ENCODE measurements at places on chromosomes 12 and 14. TPM values are rescaled to one million over a fixed set of nuclear protein-coding genes. Genes with fewer than 3 reads are reported as not detected.

DNA sequence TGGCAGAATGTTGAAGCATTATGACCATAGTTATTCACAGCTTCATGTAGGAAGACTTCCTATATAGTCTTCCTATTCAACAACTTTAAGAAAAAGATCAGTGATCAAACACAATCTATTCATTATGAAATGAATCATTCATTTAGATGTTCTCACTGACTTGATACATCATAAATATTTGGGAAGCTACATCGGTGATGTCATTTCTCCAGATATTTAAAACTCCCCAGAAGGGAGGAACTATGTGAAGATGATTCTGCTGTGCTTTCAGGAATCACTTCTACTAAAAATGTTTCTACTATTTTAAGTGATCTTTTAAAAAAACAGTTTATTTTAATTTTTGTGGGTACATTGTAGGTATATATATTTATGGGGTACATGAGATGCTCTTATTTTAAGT, 316.4 kb downstream of the BCAT1 start:
- no peak for DNase-seq

DNA sequence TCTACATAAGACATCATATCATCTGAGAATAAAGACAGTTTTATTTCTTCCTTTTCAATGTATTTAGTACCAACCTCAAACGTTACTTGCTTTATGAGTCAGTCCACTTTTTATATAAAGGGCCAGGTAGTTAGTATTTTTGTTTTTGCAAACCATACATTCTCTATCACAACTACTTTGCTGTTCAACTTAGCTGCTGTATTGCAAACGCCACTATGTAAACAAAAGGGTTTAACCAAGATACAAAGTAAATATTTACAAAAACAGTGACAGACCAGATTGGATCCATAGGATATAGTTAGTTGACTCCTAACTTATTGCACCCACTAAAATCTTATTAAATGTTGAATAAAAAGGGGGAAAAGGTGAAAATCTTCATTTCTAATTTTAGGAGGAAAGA, 87.7 kb upstream of the FOXG1 start:
- no peak for DNase-seq

The HHIPL1 gene
- total RNA-seq = 1.0 TPM

The PLEKHD1 gene
- not detected for total RNA-seq

DNA sequence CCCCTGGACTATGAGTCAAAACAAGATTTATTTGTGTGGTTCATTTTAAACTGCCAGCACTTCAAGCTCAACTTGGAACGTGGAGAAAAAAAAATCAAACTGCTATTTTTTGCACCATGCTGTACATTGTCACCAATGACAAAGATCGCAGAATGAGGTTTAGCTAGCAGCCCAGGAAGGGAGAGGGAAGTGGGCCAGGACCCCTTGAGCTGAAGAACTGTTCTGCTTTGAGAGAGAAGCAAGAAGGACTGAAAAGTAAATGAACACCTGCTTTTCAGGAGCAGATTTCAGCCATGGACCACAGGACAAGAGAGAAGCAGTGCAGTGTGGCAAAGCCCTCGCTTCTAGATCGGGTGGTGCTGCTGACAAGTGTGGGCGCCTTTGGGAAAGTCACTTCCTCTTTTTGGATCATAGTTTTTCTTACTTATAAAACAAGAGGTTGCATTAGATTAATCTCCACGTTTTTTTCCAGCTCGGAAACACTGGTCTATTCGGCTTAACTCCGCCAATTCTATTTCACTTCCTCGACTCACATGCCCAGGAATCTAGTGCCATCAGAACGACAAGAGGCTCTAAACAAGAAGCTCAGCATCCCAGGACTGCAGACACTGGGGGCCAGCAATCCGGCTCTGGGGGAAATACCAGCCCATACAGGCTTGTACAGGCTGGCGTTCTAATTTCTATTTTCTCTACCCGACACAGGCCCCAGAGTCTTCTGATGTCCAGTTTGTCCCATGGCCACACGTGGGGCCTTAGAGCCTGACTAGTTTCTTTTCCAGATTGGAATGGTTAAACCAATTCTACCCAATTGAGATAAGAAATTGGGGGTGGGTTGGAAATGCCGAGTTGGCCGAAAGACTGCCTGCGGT, 129.9 kb downstream of the CRACR2A start:
- no peak for DNase-seq

GRCh38 chr14:81033698-81034240, 78.3 kb downstream of the TSHR start:
- no peak for DNase-seq

The RERGL gene
- total RNA-seq = not detected

DNA sequence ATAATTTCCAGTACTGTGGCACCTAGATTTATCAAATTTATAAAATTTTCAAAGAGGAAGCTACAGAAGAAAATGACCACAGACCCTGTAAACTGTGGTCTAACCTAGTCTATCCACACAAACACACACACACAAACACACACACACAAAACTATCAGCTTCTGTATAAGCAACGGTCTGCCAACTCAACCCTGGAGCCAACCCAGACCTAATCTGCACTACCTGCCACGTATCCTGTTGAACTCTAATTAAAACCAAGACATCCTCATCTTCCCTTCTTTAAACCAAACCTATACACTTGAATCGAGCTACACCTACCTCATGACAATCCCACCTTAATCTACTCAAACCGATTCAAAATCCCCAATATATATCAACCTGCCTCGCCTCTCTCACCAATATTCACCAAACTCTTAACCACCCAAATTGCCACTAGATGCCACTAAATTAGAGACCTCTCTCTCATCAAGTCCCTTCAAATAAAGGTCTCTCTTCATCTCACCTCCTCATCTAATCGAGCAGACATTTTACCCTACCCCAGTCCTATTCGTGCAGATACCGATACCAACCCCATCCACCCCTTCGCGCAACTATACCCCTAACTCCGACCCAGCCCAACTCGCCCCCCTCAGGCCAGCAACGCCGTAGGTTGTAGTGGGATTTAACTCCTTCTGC, 808 bp downstream of the ACIN1 start:
- no peak for DNase-seq

The KHNYN gene
- 58.3 TPM for total RNA-seq

The MSI1 gene
- total RNA-seq = 0.17 TPM

DNA sequence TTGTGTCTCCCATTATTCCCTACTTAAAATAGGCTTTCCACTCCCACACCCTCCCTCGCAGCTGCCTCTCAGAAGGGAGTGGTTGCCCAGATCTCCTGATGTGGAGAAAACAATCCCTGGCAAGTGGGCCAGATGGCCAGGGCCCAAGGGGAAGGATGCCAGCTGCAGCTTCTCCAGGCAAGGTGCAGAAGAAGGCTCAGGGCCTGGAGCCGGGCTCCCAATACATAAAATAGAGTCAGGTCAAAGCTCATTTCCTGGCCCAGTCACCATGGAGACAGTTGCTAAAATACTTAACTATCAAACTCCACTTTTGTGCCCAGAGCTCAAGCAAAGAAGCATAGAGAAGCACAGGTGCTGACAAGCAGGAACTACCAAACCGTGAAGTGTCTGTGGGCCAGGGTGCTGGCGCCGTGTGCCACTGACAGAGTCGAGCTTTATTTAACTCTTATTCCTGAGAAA, 45.7 kb upstream of the ITPR2 start:
- no peak for DNase-seq

GRCh38 chr12:127273626-127274025, 993.3 kb upstream of the TMEM132C start:
- no peak for DNase-seq

DNA sequence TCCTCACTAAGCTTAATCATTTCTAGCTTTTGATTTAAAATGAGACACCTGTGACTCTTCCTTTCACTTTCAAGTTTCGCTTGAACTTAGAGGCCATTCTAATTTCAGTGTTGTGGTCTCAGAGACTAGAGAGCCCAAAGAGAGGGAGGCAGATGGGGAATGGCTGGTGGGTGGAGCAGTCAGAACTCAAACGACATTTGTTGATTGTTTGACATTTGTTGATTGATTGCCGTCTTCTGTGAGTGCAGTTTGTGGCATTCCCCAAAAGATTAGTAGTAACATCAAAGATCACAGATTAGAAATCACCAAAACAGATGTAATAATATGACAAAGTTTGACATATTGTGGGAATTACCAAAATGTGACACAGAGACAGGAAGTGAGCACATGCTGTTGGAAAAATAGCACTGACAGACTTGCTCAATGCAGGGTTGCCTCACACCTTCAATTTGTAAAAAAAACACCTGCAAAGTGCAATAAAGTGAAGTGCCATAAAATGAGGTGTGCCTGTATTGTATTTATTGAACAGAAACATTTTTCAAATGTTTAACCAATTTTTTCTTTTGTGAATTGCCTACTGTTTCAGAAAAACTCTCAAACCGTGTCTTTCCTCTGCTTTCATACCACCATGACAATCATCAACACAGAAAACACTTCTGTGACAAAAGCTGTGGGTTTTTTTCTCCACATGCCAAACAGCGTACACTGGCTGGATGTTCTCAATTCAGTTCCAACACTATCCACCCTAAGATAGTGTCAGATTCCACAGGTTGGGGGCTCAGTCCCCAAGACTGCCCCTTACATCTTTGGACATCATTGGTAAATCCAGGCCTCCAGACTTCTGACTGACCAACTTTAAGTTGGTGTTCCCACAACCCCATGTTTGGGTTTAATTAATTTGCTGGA, 376.3 kb upstream of the RGS6 start:
- no peak for DNase-seq

DNA sequence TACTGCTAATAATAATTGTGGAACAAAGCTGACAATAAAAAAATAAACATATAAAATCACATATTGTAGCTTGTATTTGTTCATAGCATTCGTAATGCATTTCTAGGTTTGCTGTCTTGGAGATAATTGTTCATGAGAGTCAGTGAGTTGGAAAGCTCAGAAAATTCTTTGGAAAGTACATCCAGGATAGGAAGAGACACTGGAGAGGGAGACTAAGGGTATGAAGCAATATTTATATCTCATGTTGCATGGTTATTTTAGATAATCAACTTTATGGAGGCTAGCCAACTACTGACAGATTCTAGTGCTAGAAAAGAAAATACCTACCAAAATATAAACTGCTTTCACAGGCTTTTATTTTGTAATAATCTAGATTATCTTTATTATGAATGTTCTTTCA, 1095.2 kb downstream of the FSCB start:
- no peak for DNase-seq

The KRT75 gene
- total RNA-seq = not detected

The IRAK3 gene
- 0.89 TPM for total RNA-seq

GRCh38 chr14:49905989-49906388, 13.1 kb downstream of the ARF6 start:
- no peak for DNase-seq

- no peak for DNase-seq
Measured at GRCh38 chr12:8697120-8697475, 693 bp upstream of the RIMKLB start.

DNA sequence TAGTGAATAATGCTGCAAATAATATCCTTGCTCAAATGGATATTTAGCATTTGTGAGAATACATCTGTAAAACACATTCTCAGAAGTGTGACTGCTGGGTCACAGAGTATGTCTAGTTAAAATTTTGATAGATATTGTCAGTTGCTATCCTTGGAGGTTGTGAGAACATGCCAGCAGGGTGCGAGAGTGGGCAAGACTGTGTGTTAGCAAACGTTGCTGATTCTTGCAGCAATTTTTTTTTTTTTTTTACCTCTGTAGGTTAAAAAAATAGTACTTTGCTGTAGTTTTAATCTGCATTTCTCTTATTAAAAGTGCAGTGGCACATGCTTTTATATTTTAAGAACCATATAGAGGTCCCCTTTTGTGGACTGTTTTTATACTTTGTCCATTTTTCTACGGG, 4.5 kb upstream of the NYNRIN start:
- DNase-seq = no peak

The IGF1 gene
- not detected for total RNA-seq

GRCh38 chr12:25194214-25194613, 746 bp downstream of the DNAI7 start:
- no peak for DNase-seq

GRCh38 chr12:84605983-84606382, 306.6 kb downstream of the SLC6A15 start:
- no peak for DNase-seq

GRCh38 chr12:122363782-122364181, 58.7 kb downstream of the CLIP1 start:
- no peak for DNase-seq

The ESPL1 gene
- total RNA-seq = 12.3 TPM

DNA sequence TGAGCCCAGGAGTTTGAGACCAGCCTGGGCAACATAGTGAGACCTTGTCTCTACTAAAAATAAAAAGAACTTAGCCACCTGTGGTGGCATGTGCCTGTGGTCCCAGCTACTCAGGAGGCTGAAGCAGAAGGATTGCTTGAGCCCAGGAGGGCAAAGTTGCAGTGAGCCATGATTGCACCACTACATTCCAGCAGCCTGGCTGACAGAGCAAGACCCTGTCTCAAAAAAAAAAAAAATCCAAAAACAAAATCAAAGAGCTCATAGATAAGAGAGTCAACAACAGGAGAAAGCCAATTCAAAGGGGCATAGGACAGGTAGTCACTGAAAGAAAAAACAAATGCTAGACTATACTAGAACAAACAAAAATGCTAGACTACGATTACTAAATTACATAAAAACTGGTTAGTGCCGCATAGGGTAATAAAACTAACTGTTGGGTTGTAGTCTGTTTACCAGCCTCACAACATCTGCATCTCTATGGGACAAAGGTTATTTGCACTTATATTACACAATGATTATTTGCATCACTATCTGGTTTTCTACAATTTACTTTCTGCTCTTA, 16.6 kb upstream of the EEA1 start:
- DNase-seq = no peak

DNA sequence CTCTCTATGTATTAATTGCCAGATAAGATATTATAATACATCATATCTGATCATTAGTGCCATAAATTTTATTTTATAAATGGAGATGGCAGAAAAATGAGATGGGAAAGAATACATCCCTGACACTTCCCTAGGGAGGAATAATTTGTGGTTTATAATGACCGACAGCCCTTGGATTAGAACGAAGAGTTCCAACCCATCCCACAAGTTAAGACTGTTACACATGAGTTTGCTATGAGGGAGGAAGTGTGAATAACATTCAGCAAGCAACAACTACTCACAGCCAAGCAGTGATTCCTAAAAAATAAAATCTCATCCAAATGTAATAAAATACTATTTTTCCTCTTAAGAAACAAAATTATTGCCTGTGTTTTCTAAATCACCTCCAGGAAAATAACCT, 299.0 kb downstream of the CCDC91 start:
- DNase-seq = no peak

The PRPH gene
- 3.4 TPM for total RNA-seq

DNA sequence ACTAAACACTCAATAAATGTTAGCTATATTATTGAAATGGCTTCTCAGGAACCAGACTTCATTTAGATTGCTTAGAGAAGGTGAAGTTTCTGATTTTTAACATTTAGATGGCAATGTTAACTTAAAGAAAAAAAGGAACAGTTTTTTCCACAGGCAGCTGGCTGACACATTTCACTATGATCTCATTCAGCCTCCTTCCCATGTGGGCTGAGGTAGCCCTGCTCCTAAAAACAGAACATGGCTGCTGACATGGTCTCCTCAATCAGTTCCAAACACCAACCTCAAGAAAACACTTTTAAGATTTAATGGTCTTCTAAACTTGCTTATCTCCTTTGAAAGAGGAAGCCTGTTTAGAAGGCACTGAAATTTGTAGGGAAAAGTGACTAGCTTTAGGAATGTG, 23.8 kb downstream of the GNS start:
- DNase-seq = no peak
